ENCODE measurements at places on chromosomes 7 and 10.

DNA sequence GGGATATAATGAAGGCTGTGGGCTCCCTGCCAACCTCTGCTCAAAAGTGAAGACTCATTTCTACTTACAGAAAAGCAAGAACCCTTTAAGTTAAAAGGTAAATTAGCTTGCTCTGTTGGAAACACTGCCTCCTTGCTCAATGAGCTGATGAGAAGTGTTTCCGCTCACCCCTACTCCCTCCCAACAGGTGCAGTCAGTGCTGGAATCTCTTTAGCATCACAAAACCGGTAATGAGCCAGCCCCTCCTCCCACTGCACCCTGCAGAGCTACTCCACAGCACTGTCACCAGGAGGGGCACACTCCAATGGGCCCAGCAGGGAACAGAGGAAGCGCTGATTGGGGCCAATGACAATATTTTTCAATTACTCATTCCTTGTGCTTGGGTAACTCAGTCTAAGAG lies 262.5 kb downstream of the TCERG1L start:
- DNase-seq, result no peak

DNA sequence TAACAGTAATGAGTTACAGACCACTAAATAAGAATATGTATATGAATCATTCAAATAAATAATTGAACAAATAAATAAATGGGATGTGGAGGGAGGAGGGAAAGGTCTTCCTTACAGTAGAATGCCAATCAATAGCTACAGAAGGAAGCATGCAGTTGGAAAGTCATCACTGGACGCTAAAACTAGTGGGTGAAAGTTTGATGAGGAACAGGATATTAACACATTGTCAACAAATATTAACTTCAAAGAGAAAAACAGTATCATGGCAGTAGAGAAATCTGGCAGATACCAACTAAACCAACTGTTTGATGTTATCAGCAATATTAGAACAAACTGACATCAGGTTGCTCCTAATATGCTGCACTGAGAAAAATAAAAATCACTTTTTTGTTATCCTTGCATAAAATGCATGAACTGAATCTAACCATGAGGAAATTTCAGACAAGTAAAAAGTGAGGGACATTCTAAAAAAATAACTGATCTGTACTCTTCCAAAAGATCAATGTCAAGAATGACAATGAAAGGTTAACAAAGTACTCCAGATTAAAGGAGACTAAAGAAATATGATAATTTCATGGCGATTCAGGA lies 94.1 kb downstream of the ZFAND4 start:
- DNase-seq, result no peak

- DNase-seq, result peak; percentile 38
Observed at GRCh38 chr7:2411815-2412586, 8.6 kb downstream of the CHST12 start.

- DNase-seq, result no peak
Observed at GRCh38 chr10:85720931-85721590, 645.5 kb downstream of the GRID1 start.
